A549 (cell line): ENCODE measurements at places on chromosomes 13 and 19.

DNA sequence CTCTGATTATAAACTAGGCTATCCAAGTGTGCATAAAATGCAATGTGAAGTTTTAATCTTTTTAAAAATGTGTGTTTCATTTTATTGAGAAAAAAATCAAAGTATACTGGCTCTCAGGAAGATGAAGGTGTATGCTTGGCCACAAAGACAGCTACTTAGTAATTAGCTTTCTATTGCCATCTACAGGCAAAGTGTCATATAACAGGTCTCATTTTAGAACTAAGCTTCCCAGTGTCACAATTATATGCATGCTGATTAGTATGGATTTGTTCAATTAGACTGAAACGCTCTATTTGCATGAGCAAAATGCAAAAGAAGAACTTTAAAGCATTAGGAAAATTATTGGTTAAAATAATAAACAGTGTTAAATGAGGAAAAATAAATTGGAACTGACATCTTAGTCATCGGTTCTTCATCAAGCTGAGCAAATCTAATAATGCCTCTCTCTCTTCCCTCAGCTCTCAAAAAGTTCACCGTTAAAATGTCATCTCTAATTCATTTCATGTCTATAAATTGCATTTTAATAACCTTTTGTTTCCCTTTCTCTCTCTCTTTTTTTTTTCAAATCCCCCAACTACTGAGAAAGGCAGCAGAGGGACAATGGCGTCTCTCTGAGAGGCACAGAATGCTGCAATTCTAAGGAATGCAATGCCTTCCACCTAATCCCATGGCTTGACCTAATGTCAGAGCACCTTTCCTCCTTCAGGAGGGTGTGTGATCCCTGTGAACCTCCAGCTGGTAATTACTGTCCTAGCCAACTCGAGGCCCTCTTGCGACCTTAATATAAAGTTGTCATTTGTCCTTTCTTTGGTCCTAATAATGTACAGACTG lies 313.1 kb upstream of the MAB21L1 start:
- peak; percentile 7 for DNase-seq

DNA sequence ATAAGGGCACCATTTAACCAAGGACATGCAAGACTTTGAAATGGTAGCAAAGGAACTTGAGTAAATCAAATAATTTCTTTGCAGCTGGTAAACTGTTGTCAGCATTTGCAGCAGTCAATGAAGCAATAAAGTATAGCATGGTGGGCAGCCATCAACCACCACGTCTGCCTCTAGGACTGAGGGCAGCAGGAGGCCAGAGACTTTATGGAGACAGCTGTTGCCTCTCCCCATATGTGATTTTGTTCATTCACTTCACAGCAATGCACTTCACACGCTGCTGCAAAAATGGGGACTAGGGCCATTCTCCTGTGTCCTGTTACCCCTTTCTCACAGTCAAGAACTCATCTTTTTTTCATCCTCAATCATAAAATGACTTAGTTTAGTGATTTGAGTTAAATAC lies 51.3 kb upstream of the PCDH9 start:
- DNase-seq: no peak

DNA sequence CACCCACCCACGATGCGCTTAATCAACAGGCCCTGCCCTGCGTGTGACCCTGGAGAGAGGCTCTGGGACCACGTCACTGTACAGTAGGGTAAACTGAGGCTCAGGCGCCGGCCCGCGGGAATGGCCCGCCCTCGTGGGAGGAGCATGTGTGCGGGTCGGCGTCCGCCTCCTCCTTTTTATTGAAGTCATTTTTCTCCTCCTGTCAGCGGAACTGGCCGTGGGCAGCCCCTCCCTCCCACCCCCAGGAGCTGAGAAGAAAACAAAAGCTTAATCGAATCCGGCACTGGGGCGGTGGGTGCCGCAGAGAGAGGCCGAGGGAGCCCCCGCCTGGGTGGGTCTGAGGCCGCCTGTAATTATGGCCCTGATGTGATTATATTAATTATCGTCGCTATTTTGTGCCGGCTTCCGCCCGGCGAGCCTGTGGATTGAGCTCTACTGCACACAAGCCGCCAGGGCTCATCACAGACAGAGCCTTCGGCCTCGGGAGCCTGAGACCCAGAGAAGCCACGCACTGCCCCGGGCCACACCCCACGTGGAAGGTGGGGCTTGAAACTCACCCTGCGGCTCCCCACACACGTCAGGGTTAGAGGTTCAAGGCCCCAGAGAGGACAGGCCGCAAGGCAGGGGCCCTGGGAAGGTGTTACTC lies 7.0 kb downstream of the C2CD4C start:
- no peak for DNase-seq

GRCh38 chr19:6707011-6707657 lies 13.3 kb downstream of the C3 start:
- DNase-seq: no peak

- DNase-seq: no peak
These were observed 1.2 kb downstream of the C13orf46 start for GRCh38 chr13:113972451-113973217.

- DNase-seq: no peak
These were observed 165.9 kb downstream of the NDFIP2 start for GRCh38 chr13:79646880-79647279.

- no peak for DNase-seq
These were observed 7.6 kb upstream of the PTBP1 start for GRCh38 chr19:789701-790060.

DNA sequence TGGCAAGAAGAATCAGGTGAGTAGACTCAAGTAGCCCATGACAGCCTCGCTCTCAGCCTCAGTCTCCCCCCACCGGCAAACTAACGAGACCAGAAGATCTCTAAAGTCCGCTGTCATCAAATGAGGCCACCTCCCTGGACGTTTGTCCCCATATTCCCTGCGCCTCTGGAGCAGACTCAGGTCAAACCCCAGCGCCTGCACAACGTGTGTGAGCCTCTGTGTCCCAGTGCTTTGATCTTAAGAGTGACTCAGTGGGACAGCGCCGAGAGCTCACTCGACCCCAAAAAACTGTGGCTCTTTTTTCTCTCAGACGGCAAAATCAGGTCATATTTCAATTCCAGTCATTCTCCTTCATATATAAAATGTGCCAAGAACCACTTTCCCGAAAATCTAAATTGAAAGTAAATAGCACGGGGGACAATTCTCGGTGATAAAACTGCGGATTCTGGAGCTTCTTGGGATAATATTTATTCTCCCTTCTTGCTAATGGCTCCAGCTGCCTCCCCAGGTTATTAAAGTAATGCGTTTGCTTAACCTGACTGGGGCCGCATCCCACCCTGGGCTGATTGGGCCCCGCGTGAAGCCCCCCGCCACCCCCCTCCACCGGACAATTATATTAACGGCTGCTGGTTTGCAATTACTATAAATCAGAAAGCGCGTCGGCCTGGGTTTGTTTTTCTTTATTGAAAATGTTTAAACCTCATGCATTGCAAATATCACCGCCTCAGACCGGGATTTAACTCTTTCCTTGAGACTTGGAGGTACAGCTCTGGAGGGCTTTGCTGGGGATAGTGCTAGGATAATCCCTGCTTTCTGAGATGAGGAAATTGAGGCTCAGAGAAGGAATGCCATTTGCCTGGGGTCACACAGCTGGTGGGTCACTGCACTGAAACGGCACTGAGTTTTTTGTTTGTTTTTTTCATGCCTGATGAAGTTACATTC lies 37.5 kb upstream of the ZNRF4 start:
- no peak for DNase-seq

DNA sequence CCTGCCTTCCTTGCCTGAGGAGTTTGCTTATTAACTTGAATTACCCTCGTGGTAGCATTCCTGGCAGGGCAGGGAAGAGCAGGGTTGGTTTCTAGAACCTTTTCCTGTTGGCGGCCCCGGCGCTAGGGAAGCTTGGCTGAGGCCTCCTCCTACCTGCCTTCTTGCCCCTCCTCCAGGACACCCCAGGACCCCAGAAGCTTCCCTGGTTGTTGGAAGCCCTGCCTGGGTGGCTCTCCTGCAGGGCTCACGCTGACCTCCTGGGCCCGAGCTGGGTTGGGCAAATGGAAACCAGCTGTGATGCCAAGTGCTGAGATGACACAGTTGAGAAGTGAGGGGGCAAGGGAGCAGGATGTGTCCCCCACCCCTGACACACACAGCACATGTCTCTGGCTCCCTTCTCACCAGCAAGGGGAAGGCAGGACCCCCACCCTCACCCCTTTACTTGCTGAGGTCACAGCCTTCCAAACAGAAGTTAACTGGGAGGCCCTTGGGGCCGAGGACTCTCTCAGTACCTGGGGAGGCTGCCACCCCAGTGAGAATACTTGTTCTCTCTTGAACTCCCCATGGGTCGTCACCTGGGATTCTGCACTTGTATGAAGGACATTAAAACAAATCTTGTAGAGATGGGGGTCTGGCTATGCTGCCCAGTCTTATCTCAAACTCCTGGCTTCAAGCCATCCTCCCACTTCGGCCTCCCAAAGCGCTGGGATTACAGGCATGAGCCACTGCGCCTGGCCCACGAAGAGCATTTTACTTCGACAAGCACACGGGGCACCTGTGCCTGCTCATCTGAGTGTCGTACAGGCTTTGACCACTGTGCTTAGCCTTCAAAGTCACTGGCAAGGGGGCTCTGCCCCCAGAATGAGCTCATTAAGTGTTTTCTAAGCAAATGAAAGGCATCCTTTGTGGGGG lies 10.5 kb downstream of the CEBPA start:
- DNase-seq: no peak

DNA sequence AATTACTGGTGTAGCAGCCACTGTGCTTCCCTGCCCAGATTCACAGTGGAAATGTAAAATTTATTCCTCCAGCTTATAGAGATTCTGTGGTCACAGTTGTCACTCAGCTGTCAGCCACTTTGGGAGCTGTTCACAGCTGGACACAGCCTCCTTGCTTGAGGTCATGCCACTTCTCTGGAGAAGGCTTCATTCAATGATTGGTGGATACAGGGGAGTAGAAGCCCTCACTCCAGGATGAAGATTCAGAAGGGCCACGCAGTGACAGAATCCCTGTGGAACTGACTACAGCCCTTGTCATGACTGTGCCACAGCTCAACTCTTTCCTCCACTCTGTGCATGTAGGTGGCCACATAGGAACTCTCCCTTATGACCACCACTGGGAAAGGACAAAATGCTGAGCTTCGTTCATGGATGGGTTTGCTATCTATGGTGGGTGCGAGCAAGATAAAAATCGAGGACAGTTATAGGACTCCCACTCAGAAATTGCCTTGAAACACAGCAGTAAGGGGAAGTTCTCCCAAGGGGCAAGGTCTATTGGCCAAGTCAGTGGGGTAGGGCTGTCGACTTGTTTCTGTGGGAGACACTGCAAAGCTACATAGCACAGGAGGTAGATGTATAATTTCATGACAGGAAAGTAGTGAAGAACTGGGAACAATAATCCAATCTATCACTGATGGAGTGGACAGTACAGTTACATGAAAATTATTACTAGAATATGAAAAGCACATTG lies 98.7 kb downstream of the CCNA1 start:
- DNase-seq: no peak

- DNase-seq: peak; percentile 27
These were observed 841 bp upstream of the ZNF223 start for GRCh38 chr19:44050740-44051649.

DNA sequence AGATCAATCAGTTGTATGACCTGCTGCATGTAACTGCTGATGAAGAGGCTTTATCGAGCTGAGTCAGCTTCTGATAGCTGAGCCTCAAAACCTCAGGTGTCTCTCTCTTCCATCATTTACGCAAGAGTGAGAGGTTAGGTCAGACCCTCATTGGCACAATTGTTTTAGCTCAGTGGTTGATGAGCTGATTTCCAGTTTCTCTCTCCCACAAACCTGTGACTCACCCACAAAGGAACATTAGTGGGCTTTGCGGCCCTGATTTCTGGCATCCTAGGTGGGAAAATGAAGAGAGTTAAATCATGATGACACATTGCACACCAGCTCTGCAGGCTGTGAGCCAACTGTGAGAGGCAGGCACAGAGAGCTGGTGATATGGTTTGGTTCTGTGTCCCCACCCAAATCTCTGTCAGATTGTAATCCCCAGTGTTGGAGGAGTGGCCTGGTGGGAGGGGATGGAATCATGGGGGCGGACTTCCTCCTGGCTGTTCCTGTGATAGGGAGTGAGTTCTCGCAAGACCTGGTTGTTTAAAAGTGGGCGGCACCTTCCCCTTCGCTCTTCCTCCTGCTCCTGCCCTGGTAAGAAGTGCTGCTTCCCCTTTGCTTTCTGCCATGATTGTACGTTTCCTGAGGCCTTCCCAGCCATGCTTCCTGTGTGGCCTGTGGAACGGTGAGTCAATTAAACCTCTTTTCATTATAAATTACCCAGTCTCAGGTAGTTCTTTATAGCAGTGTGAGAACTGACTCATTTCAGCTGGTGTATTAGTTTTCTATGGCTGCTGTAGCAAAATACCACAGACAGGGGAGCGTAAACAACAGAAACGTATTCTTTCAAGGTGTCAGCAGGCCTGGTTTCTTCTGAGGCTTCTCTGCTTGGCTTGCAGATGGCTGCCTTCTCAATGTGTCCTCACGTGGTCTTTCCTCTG lies 33.5 kb upstream of the TMTC4 start:
- no peak for DNase-seq

DNA sequence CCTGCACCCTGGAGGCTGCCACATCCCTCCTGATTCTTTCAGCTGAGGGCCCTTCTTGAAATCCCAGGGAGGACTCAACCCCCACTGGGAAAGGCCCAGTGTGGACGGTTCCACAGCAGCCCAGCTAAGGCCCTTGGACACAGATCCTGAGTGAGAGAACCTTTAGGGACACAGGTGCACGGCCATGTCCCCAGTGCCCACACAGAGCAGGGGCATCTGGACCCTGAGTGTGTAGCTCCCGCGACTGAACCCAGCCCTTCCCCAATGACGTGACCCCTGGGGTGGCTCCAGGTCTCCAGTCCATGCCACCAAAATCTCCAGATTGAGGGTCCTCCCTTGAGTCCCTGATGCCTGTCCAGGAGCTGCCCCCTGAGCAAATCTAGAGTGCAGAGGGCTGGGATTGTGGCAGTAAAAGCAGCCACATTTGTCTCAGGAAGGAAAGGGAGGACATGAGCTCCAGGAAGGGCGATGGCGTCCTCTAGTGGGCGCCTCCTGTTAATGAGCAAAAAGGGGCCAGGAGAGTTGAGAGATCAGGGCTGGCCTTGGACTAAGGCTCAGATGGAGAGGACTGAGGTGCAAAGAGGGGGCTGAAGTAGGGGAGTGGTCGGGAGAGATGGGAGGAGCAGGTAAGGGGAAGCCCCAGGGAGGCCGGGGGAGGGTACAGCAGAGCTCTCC lies 6.9 kb upstream of the CEACAM5 start:
- DNase-seq: peak; percentile 58

DNA sequence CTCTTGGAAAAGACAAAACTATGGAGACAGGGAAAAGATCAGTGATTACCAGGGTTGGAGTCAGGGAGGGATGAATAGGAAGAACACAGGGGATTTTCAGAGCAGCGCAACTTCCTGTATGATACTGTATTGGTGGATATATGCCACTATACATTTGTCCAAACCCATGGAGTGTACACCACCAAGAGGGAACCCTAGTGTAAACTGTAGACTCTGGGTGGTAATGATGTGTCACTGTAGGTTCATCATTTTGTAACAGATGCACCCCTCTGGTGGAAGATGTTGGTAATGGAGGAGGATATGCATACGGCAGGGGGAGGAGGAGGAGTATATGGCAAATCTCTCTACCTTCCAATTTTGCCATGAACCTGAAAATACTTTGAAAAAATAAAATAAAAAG lies 68.1 kb downstream of the UFM1 start:
- no peak for DNase-seq
